ENCODE measurements at places on chromosomes 5 and 9.

DNA sequence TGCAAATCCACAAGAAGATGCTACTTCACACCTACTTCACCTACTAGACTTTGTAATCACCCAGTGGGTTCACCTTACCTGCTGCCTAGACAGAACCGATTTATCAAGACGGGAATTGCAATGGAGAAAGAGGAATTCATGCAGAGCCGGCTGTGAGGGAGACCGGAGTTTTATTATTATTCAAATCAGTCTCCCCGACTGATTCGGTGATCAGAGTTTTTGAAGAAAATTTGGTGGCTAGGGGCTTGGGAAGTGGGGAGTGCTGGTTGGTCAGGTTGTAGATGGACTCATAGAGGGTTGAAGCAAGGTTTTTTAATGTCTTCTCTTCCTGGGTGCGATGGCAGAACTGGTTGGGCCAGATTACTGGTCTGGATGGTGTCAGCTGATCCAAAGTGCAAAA is 23.4 kb downstream of the SFXN1 start:
- ATAC-seq: no peak

- no peak for ATAC-seq
These were observed 7.8 kb upstream of the TMEM268 start for GRCh38 chr9:114603248-114603647.

DNA sequence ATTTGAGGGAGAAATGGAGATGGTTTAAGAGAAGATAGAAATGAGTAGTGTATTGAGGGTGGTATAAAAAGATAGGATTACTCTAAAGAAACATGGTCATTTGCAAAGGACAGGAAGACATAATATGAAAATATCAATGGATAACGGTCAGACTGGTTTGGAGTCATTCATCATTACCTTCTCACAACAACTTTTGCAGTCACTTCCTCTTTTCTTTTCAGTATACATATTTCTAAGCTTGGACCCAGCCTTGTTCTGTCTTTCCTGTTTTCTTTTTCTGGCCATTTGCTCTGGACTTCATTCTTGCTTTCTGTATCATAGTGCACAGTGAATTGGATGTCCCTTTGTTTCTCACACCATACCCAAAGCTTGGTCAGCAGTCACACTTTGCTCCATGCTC is 966.5 kb upstream of the TYRP1 start:
- ATAC-seq: no peak

DNA sequence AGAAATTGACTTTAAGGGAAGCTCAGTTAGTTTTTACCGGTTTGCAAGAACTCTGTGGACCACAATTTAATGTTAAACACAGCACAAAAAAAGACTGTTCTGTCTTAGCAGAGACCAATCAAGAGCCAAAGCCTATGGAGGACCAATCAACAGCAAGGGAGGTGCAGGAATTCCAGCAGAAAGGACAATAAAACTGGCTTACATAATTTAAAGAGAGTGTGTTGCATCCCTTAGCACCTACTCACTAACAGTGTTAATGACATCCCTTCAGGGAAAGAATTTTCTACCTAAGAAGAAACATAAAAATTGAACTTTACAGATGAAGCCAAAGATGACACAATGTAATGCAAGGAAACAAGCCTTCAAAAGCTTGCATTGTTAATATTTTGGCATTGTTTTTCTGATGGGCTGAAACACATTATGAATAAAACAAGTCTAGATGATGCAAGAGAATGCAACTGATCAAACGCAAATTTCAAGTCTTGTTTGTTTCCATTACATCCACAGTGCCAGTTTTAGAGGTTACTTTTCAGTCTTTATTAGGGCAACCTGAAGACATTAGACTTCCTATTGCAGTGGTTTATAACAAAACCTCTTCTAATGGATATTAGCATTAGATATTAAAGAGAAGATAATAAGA is 111.3 kb upstream of the FST start:
- no peak for ATAC-seq

- ATAC-seq: no peak
These were observed 6.5 kb downstream of the IRX1 start for GRCh38 chr5:3601911-3602782.

DNA sequence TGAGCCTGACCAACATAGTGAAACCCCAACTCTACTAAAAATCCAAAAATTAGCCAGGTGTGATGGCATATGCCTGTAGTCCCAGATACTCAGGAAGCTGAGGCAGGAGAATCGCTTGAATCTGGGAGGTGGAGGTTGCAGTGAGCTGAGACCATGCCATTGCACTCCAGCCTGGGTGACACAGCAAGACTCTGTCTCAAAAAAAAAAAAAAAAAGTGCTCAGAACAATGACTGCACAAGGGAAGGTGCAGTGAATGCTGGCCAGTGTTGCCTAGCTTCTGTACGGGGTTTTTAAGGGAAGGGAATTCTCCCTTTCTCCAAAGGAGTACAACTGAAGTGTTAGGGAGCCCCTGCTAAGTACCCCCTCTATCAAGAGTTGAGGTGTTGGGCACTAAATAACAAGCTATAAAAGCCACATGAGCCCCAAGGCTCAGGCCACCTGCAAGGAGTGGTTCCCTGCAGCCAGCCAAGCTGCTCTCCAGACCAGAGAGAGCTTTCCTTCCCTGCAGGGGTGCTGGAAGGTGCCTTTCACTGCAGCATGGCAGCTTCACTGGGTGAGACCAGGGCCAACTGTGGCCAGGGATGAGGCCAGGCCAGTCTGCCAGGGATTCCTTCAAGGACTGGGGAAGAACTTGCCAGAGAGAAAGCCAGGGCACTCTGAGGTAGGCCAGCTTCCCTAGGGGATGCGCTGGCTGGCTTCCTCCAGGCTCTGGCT is 14.8 kb downstream of the GADD45G start:
- no peak for ATAC-seq

DNA sequence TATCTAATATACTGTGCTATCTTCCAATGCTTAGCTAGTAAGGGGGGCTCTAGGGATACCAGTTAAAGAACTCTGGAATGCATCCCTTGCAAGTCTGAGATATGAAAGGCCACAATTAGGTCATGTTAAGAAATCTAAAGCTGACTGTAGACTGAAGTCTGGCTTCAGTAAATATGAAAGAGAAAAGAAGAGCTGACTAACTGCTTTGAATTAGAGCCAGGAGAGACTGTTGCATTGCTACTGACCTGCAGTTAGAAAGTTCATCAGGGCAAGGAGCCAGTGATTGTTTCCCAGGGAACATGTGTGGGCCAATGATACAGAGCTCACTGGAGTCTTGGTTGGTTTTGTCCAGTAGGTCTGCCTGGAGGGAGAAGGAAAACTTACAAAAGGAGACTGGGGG is 472.1 kb upstream of the TNC start:
- ATAC-seq: peak; percentile 39

DNA sequence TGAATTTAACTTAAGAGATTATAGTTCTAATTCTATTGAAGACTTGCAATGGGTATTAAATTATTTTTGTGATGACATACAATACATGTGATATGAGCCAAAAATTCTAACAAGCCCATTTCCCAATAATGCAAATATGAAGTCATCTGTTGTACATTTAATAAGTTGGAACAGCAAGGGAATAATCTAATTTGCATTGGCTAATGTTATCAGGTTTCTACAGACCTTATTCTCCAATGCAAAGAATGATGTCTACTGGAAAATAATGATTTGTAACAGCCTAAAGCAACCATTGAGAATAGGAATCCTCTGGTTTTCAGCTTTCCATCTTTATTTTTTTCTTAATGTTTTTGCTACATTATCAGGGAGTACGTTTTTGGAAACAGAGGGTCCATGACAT is 89.1 kb upstream of the MINAR2 start:
- no peak for ATAC-seq

- ATAC-seq: peak; percentile 76
These were observed 1.7 kb downstream of the SH3PXD2B start for GRCh38 chr5:172452398-172453205.
